ENCODE measurements at places on chromosomes 12 and 14.

DNA sequence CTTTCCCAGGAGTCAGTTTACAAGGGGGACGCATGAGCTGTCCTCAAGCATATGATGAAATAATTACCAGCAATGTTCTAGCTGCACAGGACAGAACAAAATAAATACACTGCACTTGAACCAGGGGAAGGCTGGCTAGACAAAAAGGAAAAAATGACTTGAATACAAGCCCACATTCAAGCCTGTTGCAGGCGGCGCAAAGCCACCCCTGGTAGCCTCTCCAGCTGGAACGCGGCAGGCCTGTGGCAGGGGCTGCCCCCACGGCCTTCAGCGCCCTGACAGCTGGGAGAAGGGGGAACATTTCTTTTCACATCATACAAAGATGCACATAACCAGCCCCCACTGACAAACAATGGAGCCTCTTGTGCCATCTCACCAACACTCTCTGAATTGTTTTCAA lies 57.1 kb downstream of the TRAFD1 start:
- no peak for DNase-seq

- no peak for DNase-seq
Observed at GRCh38 chr14:73258076-73258475, 20.8 kb downstream of the PAPLN start.

GRCh38 chr12:26566675-26567074 lies 266.3 kb downstream of the ITPR2 start:
- DNase-seq: no peak

DNA sequence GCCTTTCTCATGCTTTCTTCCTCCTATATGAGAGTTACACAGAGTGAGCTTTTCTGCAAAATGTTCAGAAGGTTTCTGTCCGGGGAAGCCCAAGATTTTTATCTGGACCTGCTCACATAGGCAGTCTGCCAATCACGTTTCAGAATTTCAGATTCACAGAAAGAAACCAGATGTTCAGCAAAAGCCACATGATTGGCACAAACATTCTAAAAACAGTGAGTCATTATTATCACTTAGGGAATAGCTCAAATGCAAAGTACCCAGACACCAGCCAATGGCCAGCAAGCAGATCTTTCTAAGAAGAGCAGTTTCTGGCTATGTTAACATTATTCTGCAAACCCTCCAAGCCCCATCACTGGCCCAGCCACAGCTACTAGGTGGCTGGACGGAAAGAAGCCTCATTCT lies 1558.5 kb upstream of the TMEM132C start:
- DNase-seq: no peak

GRCh38 chr12:89345376-89345775 lies 6.9 kb downstream of the DUSP6 start:
- DNase-seq: no peak

DNA sequence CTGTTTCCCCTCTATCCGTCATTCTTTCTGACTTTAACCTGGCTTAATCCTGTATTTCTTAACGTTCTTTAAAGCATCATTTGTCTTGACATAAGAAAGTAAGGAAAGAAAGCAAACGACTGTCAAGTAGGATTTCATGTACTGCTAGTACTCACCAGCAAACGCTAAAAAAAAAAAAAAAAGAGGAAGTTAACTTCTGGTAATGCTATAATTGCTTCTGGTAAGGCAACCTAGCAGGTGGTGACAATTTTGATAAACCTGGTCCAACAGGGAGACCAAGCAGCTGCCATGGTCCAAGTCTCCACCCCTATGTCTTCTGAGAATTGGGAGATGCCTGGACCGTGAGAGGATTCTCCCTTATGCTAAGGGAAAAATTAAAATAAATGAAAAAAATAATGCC lies 306.6 kb downstream of the DAD1 start:
- DNase-seq: no peak

DNA sequence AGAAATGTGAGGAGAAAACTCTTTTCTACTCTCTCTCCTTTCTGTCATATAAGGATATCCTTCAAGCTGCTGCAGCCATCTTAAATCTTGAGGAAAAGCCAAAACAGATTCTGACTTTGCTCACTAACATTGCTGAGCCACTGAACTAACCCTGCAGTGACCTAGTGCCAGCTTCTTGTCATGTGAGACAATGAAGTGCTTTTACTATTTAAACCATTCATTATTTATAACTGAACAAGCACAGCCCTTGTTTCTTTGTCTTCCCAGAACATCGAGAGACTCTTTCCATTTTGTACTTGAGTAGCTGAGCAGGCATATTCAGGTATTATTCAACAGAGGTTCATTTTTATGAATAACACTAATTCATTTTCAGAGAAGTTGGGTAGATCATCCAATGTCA lies 455.0 kb upstream of the TMPO start:
- no peak for DNase-seq

GRCh38 chr12:111643427-111643826 lies 42.3 kb downstream of the BRAP start:
- DNase-seq: no peak

DNA sequence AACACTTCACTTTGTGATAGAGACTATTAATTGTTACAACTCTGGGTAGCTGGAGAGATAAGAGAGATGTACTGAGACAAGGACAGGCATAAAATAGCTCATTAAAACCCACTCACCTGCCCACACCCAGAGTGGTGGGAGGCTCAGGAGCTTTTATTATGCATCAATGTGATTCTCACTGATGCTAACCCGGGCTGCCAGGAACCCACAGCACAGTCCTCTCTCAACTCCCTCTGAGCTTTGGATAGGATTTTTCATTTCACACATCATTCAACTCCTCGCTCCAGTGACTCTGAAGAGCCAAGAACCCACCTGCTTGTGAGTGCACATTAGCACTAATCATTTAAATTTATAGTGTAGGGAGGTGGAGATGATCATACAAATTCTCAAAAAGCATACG lies 827.9 kb downstream of the FLRT2 start:
- no peak for DNase-seq

DNA sequence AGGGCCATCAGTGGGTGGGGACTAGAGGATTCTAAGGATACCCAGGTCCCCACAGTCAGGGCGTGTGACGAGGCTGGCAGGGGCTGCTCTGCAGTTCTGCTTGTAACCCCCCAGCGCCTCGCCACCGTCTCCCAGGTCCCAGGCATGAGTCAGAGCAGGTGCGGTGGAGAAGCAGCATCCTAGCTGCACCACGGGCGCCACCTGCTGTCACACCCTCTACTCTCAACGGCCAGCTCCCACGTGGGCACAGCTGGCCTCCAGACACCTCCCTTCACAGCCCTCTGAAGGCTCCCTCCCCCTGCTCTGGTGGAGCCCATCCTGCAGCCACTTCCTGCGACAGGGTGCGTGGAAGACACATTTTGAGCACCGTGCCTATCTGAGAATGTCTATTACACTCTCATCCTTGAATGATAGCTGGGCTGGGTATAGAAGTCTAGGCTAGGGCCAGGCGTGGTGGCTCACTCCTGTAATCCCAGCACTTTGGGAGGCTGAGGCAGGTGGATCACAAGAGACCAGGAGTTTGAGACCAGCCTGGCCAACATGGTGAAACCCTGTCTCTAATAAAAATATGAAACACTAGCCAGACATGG lies 6.9 kb upstream of the NUDT14 start:
- no peak for DNase-seq

DNA sequence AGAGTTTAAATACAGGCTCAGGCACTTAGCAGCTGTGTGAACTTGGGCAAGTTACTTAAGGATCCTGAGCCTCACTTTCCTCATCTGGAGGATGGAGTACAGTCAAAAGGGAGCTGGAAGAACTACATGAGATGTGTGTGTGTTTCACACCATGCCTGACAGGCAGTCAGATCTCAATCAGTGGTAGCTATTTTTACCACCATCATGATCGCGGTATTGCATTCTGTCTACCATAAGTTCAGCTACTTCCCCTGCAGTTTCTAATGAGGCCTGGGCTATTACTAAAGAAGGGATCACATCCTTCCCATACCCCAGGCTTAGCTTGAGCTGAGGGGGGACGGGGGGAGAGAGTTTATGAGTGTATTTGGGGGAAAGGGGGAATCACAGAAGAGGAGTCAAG lies 7.0 kb downstream of the AQP6 start:
- DNase-seq: no peak

DNA sequence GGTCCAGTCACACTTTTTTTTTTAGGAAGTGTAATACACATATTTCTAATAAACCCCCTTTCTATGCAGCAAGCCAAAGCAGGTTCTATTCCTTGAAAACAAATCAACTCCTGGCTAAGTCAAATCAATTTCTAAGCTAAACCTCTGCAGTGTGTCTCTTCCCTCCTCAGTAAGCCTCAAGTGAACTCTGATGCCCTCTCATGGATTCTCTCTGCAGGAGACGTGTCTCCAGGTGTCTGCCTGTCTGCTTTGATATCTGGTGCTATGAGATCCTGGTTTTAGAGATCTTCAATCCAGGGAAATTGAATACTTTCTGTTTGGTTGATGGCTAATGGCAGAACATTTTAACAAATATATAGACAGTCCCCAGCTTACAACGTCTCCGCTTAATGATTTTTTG lies 791.7 kb downstream of the AACS start:
- DNase-seq: no peak

DNA sequence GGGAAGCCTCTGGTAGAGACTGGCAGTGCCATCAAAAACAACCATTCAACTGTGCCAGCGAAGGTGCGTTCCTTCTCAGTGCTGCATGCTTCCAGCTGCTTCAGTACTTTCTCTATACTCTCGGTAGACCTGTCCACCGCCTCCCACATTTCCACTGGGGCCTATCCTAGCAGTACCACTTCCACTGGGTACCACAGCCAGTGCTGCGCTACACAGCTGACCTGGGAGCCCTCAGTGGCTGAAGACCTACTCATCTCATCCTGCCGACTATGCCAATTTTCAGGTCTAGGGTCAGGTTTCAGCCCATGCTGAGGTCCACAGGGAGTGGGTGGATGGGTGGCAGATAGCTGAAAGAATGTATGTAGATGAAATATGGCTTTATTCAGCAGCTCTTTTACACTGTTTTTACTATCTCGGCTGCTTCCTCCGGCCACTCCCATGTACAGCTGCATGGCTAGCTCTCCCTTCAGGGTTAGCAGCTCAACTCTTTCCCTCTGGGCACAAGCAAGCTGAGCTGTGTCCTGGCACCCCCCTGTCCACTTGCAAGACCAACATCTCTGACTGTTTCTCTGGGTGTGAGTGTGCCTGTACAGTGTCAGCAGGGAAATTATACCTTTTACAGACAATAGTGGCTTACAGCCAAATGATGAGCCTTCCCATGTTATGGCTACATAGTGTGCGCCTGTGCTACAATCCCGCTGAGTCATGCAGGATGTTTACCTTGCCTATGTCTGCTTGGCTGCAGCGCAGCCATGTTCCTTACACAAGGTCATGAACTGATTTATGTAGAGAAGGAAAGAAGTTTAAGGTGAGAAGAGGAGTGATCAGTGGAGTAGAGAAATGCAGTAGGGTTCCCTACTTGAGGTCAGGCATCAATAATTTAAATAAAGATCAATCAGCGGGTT lies 125.7 kb upstream of the DDHD1 start:
- no peak for DNase-seq

- no peak for DNase-seq
Observed at GRCh38 chr14:20455355-20456300, 602 bp downstream of the APEX1 start.

- no peak for DNase-seq
Observed at GRCh38 chr12:3274664-3275063, 197.5 kb downstream of the TSPAN9 start.

- DNase-seq: no peak
Observed at GRCh38 chr12:39272871-39273655, 169.9 kb downstream of the KIF21A start.

- no peak for DNase-seq
Observed at GRCh38 chr12:24079083-24079482, 129.6 kb upstream of the SOX5 start.

DNA sequence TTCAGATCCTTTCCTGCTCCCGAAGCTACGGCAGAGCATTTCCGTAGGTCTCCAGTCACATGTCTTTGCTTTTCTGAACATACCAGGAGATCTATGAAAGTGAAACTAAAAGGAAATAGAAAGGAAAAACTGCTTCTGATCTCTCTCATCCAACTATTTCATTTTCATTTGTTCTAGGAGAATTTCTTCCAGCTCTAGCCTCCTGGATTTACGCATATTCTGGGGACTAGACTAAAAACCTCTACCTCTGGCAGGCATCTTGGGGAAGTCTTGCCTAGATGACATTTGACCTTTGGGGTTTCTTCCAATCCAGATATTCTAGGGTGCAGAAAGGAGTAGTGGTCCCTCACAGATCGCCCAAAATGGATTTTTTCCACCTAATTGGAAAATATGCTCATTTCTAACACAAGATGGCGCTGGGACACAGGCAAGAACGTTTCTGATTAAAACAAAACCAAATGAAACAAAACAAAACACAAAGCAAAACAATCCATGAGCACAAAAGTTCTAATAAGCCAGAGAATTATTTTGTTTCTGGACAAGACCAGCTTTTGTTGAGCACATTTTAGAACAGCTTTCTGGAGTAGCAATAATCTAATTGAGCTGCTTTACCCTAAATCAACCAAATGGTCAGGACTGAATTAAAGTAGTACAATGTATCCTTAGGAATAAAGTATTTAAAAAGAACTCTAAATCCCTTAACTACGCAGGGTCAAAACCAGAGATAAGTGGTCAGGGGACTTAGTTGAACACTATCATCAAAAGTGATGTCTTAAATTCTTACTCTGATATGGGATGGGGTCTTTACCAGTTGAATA lies 12.3 kb upstream of the PARP11 start:
- no peak for DNase-seq

GRCh38 chr12:6361834-6362233 lies 13.5 kb downstream of the SCNN1A start:
- DNase-seq: no peak

- DNase-seq: no peak
Observed at GRCh38 chr14:92456215-92457015, 57.2 kb upstream of the RIN3 start.

DNA sequence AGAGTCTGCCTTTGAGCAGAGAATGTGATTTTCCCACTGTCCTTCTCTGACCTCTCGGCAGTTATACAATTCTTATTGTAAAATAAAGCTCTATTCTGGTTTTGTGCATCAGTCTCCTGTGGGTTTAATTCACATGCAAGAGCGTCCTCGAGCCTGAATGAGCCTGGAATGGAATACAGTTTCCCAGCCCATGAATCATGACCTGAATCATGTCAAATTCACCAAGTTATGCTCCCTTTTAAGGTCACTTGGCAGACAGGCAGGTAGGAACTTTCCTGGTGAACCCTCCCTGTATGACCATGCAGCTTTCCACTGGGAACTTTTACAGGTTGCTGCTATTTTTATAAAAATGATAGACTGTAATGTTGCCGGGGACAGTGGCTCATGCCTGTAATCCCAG lies 41.7 kb downstream of the BICD1 start:
- DNase-seq: no peak

GRCh38 chr14:33646692-33647260 lies 304.1 kb downstream of the EGLN3 start:
- DNase-seq: no peak
